Ovary (tissue), 10 donors: ENCODE measurements at places on chromosomes 7 and 10. TPM values are rescaled to one million over a fixed set of nuclear protein-coding genes. Genes with fewer than 3 reads are reported as not detected.

GRCh38 chr10:80524190-80524909 lies 13.4 kb upstream of the SH2D4B start:
- H3K4me1 ChIP-seq: no peaks in the 10 kb centered on the region
- H3K27me3 ChIP-seq: no peaks in the 10 kb centered on the region
- no peak for DNase-seq
- H3K27ac ChIP-seq: no peak overlapping the region
- H3K4me3 ChIP-seq: no peak overlapping the region
- no peaks in the 10 kb centered on the region for H3K36me3 ChIP-seq

PKD2L1 gene
- polyA plus RNA-seq: 0.02 TPM

DNA sequence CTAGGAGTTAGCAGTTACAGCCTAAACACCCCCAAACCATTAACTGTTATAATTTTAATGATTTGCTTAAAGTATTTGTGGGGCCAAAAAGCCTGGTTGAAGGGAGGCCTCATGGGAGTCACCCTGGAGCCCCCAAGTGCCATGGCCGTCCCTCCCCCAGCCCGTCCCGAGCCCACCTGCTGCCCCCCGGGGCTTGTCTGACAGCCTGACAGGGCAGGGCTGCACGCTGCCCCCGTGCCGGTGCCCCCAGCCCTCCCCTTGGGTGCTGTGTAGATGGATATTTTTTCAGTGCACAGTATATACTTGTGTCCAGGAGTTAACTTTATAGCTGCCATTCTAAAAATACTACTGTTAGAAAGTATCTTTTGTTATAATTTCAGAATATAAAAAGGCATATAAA lies 108.4 kb downstream of the CYTH3 start:
- DNase-seq: no peak
- H3K4me1 ChIP-seq: no peaks in the 10 kb centered on the region
- no peaks in the 10 kb centered on the region for H3K36me3 ChIP-seq
- H3K4me3 ChIP-seq: no peak overlapping the region
- no peak overlapping the region for H3K27ac ChIP-seq
- no peaks in the 10 kb centered on the region for H3K27me3 ChIP-seq

KCP gene
- polyA plus RNA-seq: 0.05 TPM
